Stimulated activated CD4-positive, alpha-beta T cell treated with anti-CD3 and anti-CD28 coated beads, Interleukin-1b, Interleukin-23, amount 100 ng/mL, for 4 hours (primary cell): ENCODE measurements at places on chromosomes 5 and 9.

DNA sequence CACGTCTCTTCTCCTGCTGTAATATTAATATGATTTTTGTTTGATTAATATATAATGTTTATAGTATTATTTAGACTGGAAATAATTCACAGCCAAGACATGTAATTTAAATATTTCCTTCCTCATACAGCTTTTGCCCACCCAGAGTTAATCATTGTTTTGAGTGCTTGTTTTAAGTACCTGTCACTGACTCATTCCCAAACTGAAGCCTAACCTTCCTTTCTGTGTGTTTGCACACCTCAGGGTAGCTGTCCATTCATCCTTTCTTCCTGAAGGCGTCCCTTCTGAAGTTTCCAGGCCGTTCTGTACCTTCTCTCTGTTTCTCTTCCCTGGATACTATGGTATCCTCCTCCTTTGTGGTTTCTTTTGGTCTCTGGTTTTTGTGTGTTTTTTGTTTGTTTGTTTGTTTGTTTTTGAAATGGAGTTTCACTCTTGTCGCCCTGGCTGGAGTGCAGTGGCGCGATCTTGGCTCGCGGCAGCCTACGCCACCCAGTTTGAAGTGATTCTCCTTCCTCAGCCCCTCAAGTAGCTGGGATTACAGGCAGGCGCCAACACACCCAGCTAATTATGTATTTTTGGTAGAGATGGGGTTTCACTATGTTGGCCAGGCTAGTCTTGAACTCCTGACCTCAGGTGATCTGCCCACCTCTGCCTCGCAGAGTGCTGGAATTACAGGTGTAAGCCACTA is 312.4 kb downstream of the DOCK8 start:
- DNase-seq = no peak

DNA sequence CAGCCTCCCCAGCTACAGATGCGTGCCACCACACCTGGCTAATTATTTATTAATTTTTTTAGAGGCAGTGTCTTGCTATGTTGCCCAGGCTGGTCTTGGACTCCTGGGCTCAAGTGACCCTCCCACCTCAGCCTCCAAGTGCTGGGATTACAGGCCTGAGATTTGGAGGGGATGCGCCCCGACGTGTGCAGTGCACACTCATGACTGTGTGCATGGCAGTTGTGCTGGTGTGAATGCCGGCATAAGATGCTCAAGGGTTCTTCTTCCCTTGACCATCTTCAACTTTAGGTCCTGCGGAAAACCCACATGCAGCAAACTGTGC is 3.5 kb upstream of the SLC34A1 start:
- DNase-seq = no peak

DNA sequence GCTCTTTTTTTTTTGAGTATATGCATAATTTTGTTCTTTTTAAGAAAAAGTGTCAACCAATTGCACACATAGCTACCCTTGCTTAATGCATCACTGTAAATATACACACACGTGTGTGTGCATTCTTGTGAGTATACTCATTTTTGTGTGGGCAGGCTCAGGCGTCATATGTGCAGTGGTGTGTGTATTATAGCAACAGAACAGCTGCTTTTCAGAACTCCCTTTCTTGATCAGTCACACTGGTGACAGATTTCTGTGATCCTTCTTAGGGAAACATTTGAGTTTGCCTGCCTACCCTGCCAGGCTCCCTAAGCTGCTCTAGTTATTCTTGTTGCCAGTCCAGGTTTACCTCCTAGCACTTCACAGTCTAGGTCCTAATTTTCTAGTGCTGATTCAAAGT is 287.0 kb upstream of the SEMA6A start:
- no peak for DNase-seq

- no peak for DNase-seq
Observed at GRCh38 chr5:62342476-62342837, 36.5 kb downstream of the KIF2A start.

- no peak for DNase-seq
Observed at GRCh38 chr5:73485715-73486114, 12.5 kb upstream of the BTF3 start.

GRCh38 chr5:5335700-5336264 is 86.7 kb upstream of the ICE1 start:
- DNase-seq = no peak

DNA sequence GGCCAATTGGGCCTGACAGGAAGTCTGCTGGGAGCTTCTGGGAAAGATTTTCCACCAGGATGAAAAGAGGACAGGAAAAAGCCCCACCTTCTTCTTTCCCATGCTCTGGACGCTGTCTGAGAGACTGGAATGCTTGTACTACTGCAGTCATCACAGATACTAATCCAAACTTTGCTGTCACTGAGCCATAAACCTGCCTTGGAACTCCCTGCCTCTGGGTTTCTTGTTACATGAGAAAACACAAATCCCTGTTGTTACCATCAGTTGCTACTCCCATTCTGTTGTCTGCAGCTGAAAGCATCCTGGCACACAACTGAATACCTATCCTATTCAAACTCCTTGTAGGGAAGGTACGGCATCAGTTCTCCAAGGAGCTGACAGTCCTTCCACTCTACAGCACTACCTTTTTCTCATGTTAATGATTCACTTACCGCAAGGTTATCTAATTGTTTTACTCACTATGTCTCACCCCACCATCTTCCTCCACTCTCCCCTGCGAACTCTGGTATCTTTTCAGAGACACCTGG is 167.5 kb downstream of the CDK5RAP2 start:
- no peak for DNase-seq

DNA sequence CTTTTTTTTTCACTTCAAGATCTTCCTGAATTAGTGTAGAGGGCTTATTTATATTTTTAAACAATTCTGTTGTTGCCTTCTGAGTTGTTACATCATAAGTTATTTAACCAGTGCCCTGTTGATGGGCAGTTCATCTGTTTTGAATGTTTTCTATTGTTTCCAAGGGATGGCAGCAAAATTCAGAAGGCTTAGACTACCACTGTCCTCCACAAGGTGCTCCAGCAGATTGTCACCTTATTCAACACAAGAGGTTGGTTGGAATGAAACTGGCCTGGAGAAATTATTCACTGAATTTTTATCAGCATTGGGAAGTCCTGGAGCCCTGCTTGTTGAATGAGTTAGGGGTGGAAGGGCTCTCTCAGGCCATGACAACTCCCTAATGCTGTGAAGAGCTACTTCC is 1.3 kb upstream of the KLHL9 start:
- DNase-seq = no peak

DNA sequence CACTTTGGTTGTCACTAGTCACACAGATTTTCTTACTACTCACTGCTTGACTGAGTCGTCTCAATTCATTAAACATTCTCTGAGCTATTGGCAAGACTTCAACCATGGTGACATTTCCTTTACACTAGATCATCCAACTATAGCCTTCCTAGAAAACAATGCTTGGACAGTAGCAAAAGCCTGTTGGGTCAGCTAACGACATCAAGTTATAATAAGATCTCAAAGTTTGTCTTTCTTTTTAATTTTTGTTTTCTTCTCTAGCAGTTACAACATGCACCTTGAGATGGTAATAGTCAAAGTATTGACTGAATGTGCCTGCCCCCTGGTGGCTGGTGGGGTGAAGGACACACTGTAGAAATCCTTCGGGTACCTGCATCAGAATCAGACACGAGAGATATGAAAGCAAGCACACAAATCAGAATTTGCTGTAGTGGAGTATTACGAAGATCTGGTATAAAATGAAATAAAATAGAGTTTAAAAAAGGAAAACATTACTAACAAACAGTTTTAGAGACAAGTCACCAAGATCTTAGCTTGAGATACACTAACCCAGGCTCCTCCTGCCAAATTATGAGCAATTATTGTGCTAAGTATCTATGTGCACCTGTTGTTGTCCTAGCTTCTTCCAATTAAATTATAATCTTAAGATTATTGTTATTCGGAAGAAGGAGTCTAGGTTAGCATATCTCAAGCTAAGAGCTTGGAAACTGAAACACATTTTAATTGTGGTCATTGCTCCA is 81.2 kb downstream of the ARL15 start:
- peak; percentile 59 for DNase-seq

GRCh38 chr5:1540831-1541701 is 17.3 kb upstream of the LPCAT1 start:
- no peak for DNase-seq

DNA sequence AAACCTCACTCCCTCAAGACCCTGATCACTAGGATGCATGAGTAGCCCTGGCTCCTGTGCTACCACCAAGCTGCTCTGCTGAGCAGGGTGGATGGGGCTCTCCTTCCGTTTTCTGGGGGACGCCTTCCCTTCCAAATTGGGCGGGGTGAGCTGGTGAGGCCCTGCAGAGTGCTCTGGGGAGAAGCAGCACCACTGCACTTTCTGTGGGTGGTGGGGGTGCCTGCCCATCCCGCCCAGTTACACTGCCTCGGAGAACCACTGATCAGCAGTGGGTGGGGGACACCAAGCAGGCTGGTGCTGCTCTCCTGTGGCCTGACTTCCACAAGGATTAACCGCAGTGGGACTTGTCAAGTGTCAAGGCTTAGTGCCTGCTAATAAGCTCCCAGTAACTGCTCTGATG is 19.0 kb downstream of the GFPT2 start:
- DNase-seq = no peak

GRCh38 chr5:142283304-142283703 is 41.5 kb downstream of the SPRY4 start:
- no peak for DNase-seq

GRCh38 chr9:71249729-71250317 is 128.4 kb upstream of the TRPM3 start:
- DNase-seq = no peak

DNA sequence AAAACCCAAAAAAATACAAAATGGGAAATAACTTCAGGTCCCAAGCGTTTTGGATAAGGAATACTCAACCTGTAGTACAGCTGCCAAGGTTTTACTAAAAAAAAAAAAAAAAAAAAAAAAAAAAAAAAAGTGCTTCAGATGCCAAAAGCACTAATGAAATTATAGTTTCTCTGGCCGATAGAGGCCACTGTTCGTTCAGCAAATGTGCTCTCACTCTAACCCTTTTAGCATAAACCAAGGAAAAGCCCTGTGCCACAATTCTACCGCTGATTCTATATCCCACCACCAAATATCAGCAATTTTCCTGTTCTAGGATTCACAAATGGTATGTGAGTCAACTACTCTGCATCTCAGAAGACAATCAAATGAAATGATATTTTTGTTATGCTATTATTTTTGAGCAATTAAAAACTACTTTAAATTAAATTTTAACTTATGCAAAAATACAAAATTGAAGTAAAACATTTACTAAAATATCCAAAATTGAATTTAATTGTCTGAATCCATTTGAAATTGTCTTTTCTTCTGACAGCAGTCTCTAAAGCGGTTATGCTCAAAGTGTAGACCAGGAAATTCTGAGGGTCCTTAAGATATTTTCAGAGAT is 79.8 kb downstream of the RICTOR start:
- DNase-seq = peak; percentile 8

DNA sequence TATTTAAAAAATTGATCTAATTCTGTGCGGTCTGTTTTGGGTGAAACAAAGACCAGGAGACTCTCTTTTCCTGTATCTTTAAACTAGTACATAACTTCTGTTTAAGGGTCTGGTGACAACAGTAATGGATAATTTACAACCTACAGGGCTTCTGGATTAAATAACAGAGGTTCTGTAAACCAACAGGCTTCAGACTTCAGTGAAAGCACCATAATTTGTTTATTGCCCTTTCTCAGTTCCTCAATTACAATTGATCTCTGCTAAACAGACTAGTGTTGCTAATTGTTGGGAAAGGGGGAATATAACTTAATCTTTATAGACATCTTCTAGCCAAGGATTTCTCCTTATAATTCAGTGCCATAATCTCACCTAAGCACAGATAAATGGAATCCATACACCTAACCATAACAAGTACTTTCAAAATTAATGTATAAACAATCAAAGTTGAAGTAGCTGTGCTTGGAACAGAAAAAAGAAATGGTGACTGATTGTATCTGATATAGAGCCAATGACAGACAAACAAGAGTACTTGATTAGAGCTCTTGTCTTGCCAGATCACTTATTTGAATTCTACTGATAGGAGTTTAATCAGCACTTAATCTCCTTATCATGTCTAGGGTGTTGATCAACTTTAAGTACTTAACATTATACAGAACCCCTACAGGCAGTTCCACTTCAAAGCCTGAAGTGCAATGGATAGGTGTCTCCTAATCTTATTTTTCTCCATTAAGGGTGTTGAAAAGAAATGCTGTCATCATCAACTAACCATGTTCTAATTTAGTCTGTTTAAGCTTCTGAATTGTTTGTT is 536.0 kb downstream of the NR2F1-AS1 start:
- DNase-seq = no peak

DNA sequence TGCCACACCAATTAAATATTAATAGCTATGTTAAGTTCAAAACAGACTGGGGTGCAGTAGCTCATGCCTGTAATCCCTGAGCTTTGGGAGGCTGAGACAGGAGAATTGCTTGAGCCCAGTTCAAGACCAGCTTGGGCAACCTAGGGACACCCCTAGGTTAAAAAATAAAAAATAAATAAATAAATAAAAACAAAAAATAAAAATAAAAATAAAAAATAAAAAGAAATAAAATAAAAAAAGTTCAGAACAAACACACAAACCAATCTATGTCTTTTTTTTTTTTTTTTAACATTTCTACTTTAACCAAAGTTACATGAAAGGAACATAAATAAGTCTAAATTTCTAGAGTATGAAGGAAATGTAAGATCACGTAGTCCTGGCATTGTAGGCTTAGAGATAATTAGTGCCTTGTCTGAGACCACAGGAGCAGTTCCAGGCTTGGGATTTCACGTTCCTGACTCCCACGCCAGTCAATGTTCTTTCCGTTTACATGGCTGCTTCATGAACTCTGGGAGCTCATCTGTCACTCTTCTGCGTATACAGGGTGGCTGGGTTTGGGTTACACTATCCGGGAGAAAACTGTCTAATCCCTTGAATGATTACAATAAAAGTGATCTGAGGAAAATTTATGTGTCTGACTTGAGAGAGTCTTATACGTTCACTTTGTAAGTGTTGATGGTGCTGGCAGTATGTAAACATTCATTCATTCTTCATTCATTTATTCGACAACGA is 85.2 kb downstream of the KIAA1958 start:
- no peak for DNase-seq

DNA sequence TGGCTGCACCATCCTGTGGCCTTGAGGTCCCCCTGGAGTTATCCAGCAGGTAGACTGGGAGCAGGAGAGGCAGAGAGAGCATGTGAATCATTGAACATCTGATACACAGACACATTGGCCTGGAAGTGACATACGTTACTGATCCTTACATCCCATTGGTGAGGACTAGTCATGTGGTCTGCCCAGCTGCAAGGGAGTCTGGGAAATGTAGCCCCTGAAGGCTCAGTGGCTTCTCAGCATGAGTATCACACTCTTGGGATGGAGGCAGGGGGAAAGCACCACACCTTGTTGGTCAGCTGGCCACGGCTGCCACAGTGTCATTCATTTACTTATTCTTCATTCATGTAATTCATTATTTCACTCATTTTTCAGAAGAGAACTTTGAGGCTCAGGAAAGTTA is 13.3 kb upstream of the KCNMB1 start:
- no peak for DNase-seq

GRCh38 chr5:169945831-169946261 is 34.4 kb downstream of the INSYN2B start:
- DNase-seq = no peak

DNA sequence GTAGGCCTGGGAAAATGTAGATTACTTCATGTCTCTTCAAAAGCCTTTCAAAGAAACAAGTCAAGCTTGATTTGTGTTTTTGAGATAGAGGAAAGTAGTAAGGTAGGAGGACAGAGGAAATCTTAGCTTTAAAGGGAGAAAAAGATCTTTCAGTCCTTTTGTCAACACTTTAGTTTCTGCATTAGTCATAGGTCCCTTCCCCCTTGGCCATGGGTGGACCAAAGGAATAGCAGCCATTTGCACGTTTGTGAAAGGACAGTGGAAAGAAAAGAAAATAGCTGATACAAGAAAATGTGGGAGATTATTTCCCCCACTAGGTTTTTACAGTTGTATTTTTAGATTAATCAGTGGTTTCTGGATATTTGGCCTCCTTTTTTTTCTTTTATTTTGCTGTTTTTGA is 121.9 kb upstream of the GRHPR start:
- DNase-seq = no peak
